ENCODE measurements at places on chromosomes 2 and 18. TPM values are rescaled to one million over a fixed set of nuclear protein-coding genes. Genes with fewer than 3 reads are reported as not detected.
A peak's percentile ranks its signal among the peaks of the same experiment; 100 is the strongest.

The HOXD1 gene
- not detected for total RNA-seq

GRCh38 chr2:19893520-19894133 lies 8.2 kb downstream of the TTC32 start:
- DNase-seq: no peak

The ANKRD23 gene
- 6.0 TPM for total RNA-seq

DNA sequence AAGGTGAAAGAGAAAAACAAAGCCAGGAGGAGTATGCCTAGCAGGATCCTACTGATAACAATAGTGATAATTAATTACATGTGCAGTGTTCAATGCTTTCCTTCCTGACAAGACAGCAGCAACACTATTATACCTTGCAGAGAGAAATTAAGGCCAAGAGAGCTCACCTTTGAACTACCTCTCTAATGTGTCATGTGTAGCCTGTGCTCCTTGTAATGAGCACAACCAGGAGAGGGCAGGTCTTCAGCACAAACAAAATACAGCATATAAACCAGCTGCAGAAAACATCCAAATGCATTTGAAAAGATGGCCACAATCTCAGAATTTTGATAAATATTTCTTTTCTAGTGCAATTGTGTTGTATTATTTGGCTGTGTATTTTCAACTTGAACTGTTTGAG lies 1425.7 kb downstream of the DSC3 start:
- no peak for DNase-seq

DNA sequence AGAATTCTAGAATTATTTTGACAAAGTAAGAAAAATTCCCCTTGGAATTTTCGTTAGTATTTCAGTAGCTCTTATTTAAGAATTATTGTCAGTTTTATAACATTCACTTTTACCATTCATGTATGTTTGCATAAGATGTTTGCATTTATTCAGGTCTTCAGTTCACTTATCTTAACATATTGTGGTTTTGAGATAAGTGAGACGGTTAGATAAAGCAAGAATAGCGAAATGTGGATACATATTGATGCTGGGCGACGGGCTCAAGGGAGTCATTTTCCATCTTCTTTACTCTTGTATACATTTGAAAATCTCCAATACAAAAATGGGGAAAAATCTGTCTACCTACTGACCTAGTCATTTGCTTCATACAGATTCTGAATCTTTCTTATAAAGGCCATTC lies 156.7 kb upstream of the HDAC4 start:
- DNase-seq: no peak

GRCh38 chr2:216535454-216535995 lies 36.9 kb downstream of the RPL37A start:
- DNase-seq: peak; percentile 82

DNA sequence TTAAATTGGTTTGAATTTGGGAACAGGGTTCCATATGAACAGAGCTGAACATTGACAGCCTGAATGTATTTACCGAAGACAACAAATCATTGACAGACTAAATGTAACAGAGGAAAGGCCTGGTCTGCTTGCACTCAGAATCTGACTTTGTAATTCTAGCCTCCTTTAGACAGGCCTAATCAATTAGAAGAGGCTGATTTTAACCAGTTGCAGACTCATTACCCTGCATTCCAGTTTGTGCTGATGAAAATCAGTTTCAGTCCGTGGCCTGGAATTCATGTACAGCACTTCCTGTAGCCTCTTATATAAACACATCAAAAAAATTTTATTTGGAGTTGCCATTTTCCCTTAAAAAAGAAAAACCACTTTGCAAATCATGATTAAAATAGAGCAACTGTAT lies 93.1 kb upstream of the ZFP36L2 start:
- DNase-seq: peak; percentile 20

DNA sequence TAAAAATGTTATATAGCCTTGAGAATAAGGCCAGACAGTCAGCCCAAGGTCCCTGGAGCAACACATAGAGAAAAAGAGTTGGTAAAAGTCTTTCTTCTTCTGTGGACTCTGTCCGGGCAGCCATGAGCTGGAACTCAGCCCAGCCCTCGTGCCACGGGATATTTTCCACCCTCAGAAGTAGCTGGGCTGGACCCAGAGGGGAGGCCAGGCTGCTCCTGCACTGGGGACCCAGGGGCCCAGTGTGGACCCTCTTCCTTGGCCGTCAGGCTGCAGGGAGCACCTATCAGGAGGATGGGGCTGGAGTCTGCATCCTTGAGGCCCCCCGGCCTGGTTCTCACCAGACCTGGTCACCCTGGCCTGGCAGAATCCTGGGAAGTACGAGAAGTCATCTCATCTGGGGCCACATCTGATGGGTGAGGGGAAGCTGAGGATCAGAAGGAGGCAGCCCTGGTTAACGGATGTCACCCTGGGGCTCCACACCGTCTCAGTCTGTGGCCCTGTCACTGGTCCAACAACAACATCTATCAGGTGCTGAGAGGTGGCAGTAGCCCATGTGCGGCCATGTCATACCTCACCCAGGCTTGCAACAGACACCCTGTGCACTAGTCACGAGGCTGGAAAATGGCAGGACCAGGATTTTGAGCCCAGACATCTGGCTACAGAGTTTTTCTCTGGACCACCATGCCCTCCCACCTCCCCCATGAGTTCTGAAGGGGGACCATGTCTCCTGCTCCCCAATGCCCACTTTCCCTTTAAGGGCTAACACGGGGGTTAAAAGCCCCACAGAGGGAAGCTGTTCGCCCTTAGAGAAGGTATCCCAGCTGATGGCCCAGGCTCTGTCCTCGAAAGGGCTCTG lies 33.0 kb downstream of the SDC1 start:
- DNase-seq: no peak

DNA sequence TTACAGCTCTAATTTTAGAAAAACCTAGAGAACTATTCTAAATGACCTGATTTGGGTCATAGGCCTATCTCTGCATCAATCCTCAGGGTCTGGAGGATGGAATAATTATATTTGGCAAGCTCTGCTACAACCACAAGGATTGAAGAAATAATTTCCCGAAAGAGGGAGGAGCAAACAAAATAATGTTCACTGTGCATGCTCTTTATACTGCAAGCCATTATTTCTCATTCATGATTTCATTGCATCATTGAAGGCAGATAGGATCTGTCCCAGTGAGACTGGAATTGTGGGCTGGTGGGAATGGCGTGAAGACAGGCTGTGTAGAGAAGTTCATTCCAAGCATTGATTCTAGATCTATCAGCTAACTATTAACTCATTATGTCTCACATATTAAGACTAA lies 12.7 kb upstream of the MAPRE2 start:
- DNase-seq: peak; percentile 59

GRCh38 chr2:234463626-234464290 lies 33.1 kb downstream of the ARL4C start:
- DNase-seq: no peak

GRCh38 chr2:161999321-161999720 lies 74.7 kb downstream of the DPP4 start:
- no peak for DNase-seq

DNA sequence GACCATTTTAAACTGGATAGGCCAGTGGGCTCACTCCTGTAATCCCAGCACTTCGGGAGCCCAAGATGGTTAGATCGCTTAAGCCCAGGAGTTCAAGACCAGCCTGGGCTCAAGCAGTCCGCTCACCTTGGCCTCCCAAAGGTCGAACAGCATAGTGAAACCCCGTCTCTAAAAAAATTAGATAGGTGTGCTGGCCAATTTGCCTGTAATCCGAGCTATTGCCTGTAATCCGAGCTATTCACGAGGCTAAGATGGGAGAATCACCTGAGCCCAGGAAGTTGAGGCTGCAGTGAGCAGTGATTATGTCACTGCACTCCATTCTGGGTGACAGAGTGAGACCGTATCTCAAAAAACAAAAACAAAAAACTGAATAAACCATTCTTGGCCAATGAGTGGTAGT lies 52.6 kb upstream of the EMILIN2 start:
- no peak for DNase-seq

DNA sequence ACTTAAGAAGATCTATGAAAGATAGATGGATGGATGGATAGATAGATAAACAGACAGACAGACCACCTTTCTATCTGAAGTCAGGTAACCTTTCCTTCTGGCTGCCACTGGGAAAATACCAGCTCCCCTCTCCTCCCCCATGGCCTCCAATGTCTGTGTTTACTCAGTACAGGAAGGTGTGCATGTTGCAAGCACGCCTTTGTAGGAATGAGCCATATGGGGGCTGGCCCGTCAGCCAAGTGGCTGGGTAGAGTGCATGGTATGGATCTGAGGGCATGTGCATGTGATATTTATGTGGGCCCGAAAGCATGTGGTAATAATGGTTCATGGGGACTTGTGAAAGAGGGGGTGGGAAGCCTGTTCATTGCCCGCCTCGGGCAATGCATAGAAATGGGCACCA lies 109.2 kb upstream of the FZD7 start:
- no peak for DNase-seq

GRCh38 chr2:24409700-24410556 lies 49.6 kb upstream of the ITSN2 start:
- peak; percentile 84 for DNase-seq

- DNase-seq: no peak
Measured at GRCh38 chr18:64678048-64678447, 529.2 kb upstream of the LINC00305 start.

GRCh38 chr18:42176599-42176998 lies 221.6 kb downstream of the PIK3C3 start:
- no peak for DNase-seq

- peak; percentile 82 for DNase-seq
Measured at GRCh38 chr2:224778474-224778877, 62.3 kb upstream of the CCDC195 start.

Data from fibroblast of the aortic adventitia (primary cell).